ENCODE measurements at places on chromosomes 6 and 20.

DNA sequence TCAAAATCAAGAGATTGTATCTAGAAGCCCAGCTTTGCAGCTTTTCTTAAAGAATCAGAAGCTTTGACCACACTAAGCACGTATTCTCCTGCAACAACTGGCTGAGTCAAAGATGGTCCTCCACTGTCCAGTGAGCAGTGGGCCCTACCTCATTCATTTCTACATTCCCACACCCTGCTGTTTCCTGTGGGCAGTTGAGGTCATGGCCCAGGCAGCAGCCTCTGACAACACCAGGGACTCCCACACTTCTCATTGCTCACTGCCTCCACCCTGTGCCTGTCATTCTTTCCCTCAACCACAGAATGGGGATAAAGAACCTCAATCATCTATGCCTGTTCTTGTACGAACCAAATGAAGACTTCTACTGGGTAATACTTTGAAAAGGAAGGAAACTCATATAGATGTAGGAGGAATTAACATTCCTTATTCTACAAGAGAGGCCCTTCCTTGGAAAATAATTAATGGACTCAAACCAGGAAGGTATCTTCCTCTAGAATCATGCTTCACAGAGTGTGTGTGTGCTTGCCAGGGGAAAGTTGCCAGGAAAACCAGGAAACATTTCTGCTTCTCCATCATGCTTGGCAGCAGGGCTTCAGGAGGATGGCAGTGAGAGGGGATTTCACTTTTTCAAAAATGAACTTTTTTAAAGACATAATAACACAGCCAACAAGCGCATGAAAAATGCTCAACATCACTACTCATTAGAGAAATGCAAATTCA is 191.7 kb upstream of the RIN2 start:
- DNase-seq = no peak

DNA sequence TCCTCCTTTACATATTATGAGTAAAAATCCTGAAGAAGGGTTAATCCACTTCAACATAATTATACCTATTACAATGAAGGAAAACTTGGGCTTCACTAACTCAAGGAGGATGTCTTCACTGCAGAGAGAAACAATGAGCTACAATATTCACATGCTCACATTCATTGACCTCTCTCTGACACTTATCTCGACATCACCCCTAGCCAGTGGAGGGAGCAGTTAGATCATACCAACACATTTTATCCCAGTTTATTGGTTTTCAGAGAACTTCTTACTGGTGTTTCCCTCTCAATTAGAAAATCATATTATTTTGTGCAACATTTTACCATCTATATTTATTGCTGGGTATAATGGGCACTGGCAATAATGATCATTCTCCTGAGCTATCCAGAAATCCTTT is 646.5 kb downstream of the TENT5A start:
- no peak for DNase-seq

- DNase-seq = no peak
These were observed 194.0 kb downstream of the PKHD1 start for GRCh38 chr6:51893366-51893765.

DNA sequence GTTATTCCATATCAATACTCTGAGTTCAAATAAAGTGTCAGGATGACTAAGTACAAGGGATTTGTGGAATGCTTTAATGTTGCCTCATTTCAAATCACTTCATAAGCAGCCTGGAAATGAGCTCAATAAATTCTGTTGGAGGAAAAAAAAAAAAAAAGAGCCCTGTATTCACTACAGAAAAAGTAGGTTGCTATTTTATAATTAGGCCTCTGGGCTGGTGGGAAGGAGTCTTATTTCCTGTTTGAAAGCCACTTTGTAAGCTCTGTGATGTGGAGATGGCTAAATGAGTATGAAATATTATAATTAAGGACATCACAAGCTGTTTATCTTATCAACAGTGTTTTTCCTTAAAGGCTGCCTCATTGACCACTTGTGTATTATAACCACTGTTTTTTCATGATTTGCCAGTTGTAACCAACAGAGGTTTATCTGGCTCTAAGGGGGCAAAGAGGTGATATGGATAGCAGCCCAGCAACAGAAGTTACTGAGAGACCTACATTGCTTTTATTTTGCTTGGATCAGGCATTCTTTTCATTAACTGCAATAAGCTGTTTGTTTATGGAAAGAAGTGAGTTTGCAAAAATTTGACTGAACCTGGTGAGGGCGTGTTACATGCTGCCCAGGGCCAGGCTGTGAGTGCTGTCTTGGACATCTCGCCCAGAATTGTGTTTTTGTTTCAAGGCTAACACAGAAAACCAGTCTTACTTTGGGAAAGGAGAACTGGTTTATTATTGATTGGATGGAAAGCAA is 563.3 kb upstream of the MAP3K7 start:
- DNase-seq = no peak

DNA sequence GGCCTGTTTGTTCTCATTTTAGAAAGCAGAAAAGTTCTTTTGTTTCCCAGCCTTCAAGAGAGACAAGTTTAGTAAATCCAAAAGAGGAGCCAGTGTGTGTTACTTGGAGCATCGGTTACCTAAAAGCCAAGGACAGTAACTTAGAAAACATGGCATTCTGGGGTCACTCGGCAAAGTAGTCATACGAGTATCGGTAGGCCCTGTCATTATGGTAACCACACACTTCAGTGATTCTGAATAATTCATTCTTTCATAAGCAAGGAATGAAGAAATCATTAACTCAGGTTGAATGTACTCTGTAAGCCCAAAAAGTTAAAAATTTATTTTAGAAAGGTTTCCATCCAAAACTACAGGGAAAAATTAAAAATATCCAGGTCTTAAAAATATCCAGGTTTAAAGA is 34.0 kb downstream of the CNKSR3 start:
- DNase-seq = no peak

DNA sequence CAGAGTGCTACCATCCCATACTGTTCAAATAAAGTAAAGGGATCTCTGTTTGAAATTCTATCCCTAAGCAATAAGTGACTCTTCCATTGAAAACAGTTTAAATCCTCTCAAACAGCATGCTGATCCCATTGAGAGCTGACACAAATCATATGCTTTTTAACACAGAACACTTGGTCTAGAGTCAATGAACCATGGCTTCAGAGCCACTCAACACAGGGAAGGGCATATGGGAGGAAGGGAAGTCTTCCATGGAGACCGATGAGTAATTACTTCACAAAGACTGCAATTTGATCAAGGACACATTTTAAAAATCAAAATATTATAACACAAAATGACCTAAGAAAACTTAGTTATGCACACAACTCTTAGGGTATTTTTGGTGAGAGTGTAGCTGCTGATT is 1073.0 kb upstream of the MAP3K7 start:
- DNase-seq = peak; percentile 34

DNA sequence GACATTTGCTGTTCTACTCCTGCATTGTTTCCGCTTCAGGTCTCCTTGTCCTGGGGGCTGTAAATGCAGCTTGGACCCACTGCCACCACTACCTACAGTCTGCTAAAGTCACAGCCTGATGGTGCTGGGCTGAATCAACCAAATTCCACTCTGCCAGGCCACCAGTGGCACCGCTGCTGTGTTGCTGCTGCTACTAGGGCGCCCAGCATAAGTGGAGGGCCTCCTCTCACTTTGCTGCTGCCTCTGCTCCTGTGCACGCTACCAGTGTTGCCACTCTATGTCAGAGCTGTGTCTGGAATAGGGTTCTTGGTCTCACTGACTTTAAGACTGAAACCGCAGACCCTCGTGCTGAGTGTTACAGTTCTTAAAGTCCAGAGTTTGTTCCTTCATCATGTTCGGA is 1.4 kb upstream of the SSR1 start:
- no peak for DNase-seq

DNA sequence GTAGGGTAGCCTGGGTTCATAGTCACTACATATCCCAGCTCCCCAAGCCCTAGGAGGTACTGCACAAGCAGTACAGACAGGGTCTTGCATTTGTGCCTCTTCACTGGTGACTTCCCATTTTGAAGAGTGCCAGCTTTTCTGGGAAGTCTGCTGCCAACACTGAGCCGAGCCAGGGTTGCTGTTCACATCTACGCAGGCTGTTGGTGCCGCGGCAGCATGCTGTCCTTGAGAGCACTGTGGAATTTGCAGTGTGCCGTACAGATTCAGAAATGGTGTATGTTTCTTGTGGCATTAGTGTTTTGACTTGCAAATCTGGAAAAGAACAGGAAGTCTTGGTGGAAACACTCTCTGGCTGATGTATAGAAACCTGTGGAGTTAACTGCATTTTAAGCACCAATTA is 67.5 kb downstream of the JARID2 start:
- no peak for DNase-seq

DNA sequence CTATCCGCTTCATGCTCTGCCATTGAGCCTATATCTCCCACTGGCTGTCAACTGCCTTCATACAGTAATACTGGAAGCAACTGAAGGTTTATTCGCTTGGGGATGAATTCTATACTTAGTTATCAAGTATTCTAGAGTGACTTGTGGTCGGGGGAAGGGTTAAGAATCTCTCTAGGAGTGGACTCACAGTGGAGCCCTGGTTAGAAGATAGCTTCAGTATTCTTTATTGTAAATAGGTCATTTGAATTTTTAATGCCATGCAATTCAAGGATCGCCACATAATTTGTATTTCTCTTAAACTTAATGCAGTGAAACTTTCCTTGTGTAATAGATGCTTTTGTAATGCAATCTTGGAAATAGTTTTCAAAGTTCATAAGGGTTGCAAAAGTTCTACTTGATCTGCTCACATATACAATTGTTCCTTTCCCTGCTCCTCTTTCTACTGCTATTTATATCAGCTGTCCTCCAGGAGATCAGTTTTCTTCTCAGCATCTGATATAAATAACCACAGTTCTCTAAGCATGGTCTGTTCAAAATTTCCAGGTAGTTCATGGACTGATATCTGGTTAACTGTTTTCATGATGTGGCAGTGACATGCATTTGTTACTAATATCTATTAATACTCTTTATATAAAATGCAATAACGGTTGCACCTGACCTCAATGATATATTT is 120.3 kb downstream of the KCNQ5 start:
- DNase-seq = no peak

DNA sequence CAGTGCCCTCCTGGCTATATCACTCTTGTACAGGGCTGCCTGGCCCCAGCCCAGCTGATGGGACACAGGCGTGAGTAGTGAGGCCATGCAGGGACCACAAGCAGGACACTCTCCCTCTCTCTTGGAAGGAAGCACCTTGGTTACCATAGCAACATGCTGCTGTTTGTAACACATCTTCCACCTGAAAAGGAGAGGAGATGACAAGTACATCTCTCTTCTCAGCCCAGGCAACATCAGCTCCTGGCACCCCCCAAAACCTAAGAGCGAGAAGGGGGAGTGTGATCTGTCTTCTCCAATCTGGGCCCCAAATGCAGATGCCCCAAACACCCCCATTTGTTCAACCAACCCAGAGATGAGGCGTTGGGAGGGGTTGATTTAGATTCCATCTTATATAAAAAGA is 49.9 kb downstream of the KCNB1 start:
- DNase-seq = no peak
